ENCODE measurements at places on chromosomes 2 and 18. TPM values are rescaled to one million over a fixed set of nuclear protein-coding genes. Genes with fewer than 3 reads are reported as not detected.

The RFX8 gene
- not detected for total RNA-seq

The PROKR1 gene
- not detected for total RNA-seq

The UGT1A10 gene
- total RNA-seq = not detected

The GPBAR1 gene
- total RNA-seq = 1.9 TPM

The CRYBA2 gene
- total RNA-seq = not detected

The KCNIP3 gene
- 3.3 TPM for total RNA-seq

The COL4A4 gene
- total RNA-seq = 1.4 TPM

The CDK5R2 gene
- total RNA-seq = not detected

The LCT gene
- not detected for total RNA-seq

DNA sequence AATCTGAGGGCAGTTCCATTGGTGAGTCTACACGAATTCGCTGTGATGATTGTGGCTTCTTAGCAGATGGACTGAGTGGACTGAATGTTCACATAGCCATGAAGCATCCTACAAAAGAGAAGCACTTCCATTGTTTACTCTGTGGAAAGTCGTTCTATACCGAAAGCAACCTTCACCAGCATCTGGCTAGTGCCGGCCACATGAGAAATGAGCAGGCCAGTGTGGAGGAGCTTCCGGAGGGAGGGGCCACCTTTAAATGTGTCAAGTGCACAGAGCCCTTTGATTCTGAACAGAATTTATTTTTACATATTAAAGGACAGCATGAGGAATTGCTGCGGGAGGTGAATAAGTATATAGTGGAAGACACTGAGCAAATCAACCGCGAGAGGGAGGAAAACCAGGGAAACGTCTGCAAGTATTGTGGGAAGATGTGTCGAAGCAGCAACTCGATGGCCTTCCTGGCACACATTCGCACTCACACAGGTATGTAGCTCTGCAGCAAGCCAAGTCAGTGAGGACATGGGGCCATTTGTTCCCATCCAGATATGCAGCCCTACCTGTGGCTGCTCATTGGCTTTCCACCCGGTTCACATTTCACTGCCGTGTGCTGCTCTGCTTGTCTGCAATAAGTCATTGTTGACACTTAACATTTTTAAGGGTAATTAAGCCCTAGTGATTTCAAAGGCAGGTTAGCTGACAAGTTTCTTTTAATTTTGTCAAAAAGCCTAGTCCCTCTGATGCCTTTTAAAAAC lies 37.7 kb downstream of the ZNF407 start:
- DNase-seq = no peak
- H3K36me3 ChIP-seq = no peaks in the 10 kb centered on the region
- no peaks in the 10 kb centered on the region for H3K4me1 ChIP-seq
- no peak overlapping the region for H3K4me3 ChIP-seq
- no peaks in the 10 kb centered on the region for H3K27me3 ChIP-seq
- H3K27ac ChIP-seq = no peak overlapping the region

GRCh38 chr2:176118601-176119339 lies 2.2 kb downstream of the HOXD10 start:
- H3K4me3 ChIP-seq = no peak overlapping the region
- DNase-seq = no peak
- no peaks in the 10 kb centered on the region for H3K4me1 ChIP-seq
- peaks cover 87% of the 10 kb centered on the region for H3K27me3 ChIP-seq

DNA sequence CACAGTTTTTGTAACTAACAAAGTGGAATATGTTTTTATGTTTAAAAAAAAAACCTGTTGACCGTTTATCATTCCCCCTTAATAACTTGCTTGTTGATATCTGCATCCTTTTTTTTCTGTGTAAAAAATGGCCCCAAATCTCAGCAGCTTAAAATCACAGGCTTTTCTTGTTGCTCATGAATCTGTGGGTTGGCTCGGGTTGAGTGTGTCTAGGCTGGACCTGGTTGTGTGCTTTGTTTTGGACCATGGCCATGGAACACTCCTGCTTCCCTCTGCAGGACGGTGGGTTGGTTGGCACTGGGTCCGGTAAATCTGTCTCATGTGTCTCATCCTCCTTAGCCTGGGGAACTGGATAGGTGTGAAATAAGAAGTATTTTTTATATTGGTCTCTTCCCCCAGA lies 139.0 kb upstream of the LINC00305 start:
- peak; percentile 65 for DNase-seq
- H3K4me1 ChIP-seq = peaks cover 17% of the 10 kb centered on the region
- no peaks in the 10 kb centered on the region for H3K36me3 ChIP-seq
- H3K4me3 ChIP-seq = no peak overlapping the region

DNA sequence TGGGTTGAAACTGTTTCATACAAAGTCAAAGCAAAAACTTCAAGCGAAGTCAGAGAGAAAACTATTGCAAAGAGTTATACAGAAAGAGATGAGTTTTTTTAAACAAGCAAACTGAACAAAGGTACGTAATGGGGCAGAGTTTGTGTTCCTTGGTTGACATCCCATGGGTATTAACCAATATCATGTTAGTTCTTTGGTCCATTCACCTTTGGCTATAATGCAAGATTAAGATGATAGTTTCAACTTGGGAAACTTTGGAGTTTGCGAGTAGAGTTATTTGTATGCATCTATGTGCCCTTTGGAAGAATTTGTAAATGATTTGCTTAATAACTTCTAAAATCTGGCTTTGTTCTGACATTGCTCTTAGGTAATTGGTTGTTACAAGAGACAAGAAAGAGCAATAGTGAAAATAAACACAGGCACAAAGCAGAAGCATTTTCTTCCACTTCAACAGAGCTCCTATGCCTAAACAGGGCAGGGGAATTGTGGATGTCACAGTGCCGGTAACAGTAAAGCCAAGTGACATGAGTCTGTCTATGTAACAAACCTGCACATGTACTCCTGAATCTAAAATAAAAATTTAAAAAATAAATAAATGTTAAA lies 936.1 kb downstream of the SUCLG1 start:
- no peaks in the 10 kb centered on the region for H3K4me1 ChIP-seq
- DNase-seq = no peak
- H3K4me3 ChIP-seq = no peak overlapping the region
- H3K36me3 ChIP-seq = no peaks in the 10 kb centered on the region

DNA sequence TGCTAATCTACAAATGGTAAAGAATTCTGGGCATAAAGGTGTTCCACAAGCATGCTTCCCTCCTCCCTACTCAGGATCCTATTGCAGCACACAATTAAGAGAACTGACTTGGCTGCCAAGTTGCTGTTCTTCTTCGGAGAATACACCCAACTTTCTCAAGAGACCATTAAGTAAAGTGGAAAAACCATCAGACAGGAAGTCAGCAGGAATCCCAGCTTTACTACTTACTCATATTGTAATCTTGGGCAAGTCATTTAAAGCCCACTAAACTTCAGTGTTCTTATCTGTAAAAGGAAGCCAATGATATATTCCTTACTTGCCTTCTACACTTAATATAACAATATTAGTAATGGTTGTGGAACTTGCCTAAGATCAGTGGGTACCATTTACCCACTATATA lies 37.8 kb downstream of the PSTPIP2 start:
- H3K27ac ChIP-seq = no peak overlapping the region
- H3K36me3 ChIP-seq = no peaks in the 10 kb centered on the region
- H3K4me3 ChIP-seq = no peak overlapping the region
- DNase-seq = no peak
- H3K4me1 ChIP-seq = no peaks in the 10 kb centered on the region
- H3K27me3 ChIP-seq = no peaks in the 10 kb centered on the region

- H3K4me3 ChIP-seq = no peak overlapping the region
- H3K36me3 ChIP-seq = no peaks in the 10 kb centered on the region
- H3K27ac ChIP-seq = no peak overlapping the region
- no peaks in the 10 kb centered on the region for H3K27me3 ChIP-seq
- no peaks in the 10 kb centered on the region for H3K4me1 ChIP-seq
Observed at GRCh38 chr2:23506531-23507266, 121.7 kb downstream of the KLHL29 start.

- H3K27ac ChIP-seq = no peak overlapping the region
- H3K27me3 ChIP-seq = no peaks in the 10 kb centered on the region
- no peaks in the 10 kb centered on the region for H3K36me3 ChIP-seq
- no peak for DNase-seq
- no peak overlapping the region for H3K4me3 ChIP-seq
- no peaks in the 10 kb centered on the region for H3K4me1 ChIP-seq
Observed at GRCh38 chr18:36396190-36396589, 98.7 kb downstream of the FHOD3 start.

DNA sequence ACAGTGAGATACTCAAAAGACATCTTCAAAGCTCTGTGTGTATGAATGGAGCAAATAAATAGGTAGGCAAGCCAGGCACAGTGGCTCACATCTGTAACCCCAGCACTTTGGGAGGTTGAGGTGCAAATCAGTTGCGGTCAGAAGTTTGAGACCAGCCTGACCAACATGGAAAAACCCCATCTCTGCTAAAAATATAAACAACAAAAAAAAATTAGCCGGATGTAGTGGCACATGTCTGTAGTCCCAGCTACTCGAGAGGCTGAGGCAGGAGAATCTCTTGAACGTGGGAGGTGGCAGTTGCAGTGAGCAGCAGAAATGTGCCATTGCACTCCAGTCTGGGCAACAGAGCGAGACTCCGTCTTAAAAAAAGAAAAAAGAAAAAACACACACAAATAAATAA lies 945.1 kb upstream of the PIK3C3 start:
- DNase-seq = no peak
- no peaks in the 10 kb centered on the region for H3K4me1 ChIP-seq
- H3K27me3 ChIP-seq = no peaks in the 10 kb centered on the region

- no peak overlapping the region for H3K27ac ChIP-seq
- H3K36me3 ChIP-seq = no peaks in the 10 kb centered on the region
- no peaks in the 10 kb centered on the region for H3K27me3 ChIP-seq
- H3K4me3 ChIP-seq = no peak overlapping the region
Observed at GRCh38 chr18:68848242-68848641, 50.4 kb downstream of the CCDC102B start.

- DNase-seq = peak; percentile 15
- no peak overlapping the region for H3K27ac ChIP-seq
- H3K27me3 ChIP-seq = no peaks in the 10 kb centered on the region
Observed at GRCh38 chr2:120670371-120670770, 65.3 kb upstream of the GLI2 start.

GRCh38 chr2:124318913-124319312 lies 293.8 kb downstream of the CNTNAP5 start:
- DNase-seq = no peak
- H3K4me1 ChIP-seq = no peaks in the 10 kb centered on the region
- no peaks in the 10 kb centered on the region for H3K36me3 ChIP-seq
- no peaks in the 10 kb centered on the region for H3K27me3 ChIP-seq
- no peak overlapping the region for H3K4me3 ChIP-seq

GRCh38 chr18:78688249-78688648 lies 291.4 kb upstream of the SALL3 start:
- H3K27me3 ChIP-seq = no peaks in the 10 kb centered on the region
- H3K4me3 ChIP-seq = no peak overlapping the region
- H3K27ac ChIP-seq = no peak overlapping the region
- no peaks in the 10 kb centered on the region for H3K4me1 ChIP-seq
- DNase-seq = no peak

DNA sequence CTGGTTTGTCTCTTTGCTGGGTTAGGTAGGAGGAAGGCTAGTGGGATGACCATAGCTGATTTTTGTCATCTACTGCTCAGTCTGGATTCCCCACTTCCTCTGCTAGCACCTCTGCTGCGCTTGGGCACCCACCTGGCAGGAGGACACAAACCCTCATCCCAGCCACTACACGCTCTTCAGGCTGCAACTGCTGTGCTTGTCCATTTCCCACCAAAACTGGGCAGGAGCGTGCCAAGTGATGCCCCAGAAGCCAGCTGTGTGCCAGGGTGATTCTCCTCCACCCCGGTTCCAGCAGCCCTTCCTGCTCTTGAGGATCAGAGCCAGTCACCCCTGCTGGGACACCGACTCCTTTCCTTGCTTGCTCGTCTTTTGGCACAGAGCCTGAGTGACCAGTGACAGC lies 15.7 kb upstream of the PER2 start:
- DNase-seq = no peak
- no peaks in the 10 kb centered on the region for H3K36me3 ChIP-seq
- H3K27ac ChIP-seq = no peak overlapping the region

- H3K4me3 ChIP-seq = peak overlapping the region; percentile 67
- no peaks in the 10 kb centered on the region for H3K36me3 ChIP-seq
- no peaks in the 10 kb centered on the region for H3K4me1 ChIP-seq
Observed at GRCh38 chr2:85755122-85756027, 1.6 kb downstream of the ATOH8 start.

DNA sequence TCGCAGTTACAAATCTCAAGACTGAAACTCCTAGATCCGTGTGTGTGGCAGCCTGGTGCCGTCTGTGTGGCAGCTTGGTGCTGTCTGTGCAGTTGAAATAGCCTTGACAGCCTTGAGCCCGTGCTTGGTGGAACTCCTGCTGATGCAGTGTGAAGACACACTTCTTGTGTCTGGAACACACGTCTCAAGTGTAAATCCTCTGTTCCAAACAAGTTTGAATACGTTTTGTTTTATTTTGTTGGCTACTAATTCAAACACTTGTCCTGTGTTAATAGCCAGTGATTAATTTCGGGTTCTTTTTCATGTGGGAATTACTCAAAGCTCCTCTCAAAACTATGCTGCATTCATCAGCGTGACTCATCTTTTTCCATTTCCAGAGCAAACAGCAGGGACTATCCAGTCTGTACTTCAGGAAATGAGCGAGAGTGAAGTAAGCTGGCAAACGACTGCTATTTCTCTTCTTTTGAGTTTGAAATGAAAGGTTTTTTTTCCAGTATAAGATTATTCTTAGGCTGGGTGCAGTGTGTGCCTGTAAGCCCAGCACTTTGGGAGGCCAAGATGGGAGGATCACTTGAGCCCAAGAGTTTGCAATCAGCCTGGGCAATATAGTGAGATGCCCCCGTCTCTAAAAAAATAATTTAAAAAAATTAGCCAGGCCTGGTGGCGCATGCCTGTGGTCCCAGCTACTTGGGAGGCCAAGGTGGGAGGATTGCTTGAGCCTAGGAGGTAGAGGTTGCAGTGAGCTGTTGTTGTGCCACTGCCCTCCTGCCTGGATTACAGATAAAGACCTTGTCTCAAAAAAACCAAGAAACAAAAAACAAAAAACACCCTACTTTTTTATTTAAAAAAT lies 152.9 kb downstream of the SPP2 start:
- DNase-seq = no peak
- no peak overlapping the region for H3K27ac ChIP-seq
- no peaks in the 10 kb centered on the region for H3K4me1 ChIP-seq
- no peaks in the 10 kb centered on the region for H3K27me3 ChIP-seq

DNA sequence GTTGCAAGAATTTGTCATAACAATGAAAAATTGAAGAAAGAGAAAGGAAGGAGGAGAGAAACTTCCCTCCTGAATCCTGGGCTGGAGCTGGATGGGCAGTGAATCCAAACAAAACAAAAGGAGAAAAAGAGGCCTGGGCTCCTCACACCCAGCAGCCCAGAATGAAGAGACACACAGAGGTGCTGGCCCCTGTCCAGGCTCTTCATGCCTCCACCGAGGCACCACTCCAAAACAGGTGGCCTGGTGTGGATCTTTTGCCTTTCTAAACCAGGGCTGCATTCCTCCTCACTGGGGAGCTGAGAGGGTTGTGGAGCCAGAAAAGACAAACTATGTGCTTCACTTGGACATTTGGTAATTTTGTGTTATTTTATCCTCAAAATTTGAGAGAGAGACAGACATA lies 76.0 kb downstream of the FAM124B start:
- DNase-seq = no peak
- H3K4me3 ChIP-seq = no peak overlapping the region
- no peaks in the 10 kb centered on the region for H3K4me1 ChIP-seq
- no peaks in the 10 kb centered on the region for H3K27me3 ChIP-seq
- H3K27ac ChIP-seq = no peak overlapping the region
- H3K36me3 ChIP-seq = no peaks in the 10 kb centered on the region
